NCI-H2227 treated with DMSO at 0.1 percent for 48 hours (cell line): ENCODE measurements at places on chromosomes 3 and 15.

GRCh38 chr3:154180836-154181691, 59.9 kb downstream of the ARHGEF26 start:
- DNase-seq: no peak

- no peak for DNase-seq
These were observed 42.1 kb downstream of the RBP2 start for GRCh38 chr3:139434228-139434627.

DNA sequence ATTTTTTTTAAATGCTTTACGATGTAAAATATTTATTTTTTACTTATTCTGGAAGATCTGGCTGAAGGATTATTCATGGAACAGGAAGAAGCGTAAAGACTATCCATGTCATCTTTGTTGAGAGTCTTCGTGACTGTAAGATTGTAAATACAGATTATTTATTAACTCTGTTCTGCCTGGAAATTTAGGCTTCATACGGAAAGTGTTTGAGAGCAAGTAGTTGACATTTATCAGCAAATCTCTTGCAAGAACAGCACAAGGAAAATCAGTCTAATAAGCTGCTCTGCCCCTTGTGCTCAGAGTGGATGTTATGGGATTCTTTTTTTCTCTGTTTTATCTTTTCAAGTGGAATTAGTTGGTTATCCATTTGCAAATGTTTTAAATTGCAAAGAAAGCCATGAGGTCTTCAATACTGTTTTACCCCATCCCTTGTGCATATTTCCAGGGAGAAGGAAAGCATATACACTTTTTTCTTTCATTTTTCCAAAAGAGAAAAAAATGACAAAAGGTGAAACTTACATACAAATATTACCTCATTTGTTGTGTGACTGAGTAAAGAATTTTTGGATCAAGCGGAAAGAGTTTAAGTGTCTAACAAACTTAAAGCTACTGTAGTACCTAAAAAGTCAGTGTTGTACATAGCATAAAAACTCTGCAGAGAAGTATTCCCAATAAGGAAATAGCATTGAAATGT, 15.6 kb downstream of the THBS1 start:
- DNase-seq: no peak

GRCh38 chr3:184234671-184235380, 5.4 kb downstream of the VWA5B2 start:
- no peak for DNase-seq

- DNase-seq: no peak
These were observed 50.9 kb upstream of the CMTM7 start for GRCh38 chr3:32340611-32341365.

- DNase-seq: no peak
These were observed 316.6 kb downstream of the EDEM1 start for GRCh38 chr3:5504135-5504534.

GRCh38 chr3:24437326-24437725, 57.3 kb downstream of the THRB start:
- no peak for DNase-seq

- no peak for DNase-seq
These were observed 50.4 kb upstream of the PCSK6 start for GRCh38 chr15:101539930-101540329.

- DNase-seq: no peak
These were observed 8.3 kb upstream of the PDCD6IP start for GRCh38 chr3:33790091-33790490.

DNA sequence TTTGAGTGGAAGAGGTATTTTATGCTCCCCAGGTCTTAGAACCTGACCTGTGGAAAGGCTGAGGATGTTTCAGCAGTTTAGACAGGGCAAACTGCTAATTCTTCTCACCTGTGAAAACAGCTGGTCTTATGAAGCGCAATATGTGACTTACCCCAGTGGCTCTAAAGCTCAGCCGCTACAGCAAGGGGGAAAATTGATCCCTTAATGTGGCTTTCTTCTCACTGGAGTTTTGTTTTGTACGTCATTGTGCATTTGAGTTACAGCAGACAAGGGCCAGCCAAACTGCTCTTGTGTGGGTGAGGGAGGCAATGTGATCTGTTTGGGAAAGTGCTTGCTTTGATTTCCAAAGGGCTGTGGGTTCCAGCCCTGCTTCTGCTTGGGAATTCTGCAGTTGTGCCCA, 293.4 kb upstream of the LRRFIP2 start:
- DNase-seq: no peak

DNA sequence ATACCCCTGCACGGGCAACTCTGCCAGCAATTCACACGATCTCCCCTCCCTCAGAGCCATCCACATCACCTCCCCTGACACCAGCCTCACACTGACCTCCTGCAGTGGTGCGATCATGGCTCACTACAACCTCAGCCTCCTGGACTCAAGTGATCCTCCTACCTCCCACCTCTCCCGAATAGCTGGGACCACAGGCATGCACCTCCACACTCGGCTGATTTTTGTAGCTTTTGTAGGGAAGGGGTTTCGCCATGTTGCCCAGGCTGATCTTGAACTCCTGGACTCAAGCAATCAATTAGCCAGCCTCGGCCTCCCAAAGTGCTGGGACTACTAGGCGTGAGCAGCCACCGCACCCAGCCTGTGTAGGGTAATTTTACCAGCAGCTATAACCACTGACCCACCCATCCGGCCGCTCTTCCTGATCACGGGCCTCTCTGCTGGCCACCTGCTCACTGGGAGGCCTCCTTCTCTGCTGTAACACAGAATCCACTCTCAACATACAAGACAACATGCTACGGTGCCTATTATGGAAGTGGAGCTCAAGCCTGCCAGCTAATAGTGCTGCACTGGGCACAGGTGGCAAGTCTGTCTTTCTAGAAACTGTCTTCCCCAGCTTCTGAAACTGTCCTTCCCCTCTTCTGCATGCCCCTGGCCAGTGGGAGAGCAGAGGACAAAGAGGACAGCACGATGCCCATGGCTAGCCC, 4.6 kb downstream of the GP9 start:
- DNase-seq: no peak

- no peak for DNase-seq
These were observed 248.6 kb upstream of the SLITRK3 start for GRCh38 chr3:165444745-165445144.

DNA sequence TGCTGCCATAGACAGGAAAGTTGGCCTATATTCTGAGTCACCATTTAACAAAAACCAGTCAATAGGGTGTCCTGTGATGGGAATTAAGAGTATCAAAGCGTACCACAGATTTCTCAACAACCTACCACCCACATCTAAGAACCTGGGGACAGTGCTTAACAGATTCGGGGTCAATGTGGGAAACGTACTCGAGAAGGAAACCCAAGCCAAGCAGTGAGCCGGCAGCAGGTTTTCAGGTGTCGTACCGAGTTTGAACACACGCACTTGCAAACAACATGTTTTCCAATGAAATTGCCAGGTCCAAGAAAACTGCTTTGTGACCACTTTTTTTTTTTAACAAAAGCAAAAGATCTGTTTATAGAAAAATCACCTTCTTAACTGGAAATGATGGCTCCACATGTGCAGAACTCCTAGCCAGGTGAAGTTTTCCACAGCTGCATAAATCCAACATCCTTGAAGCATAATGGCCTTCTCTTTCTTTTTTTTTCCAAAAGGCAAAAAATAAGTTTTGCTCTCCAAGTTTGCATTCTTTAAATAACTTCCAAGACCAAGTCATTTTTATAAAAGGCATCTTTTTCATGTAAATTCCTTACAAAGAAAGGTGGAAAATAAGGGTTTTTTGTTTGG, 45.7 kb downstream of the ADAMTS17 start:
- DNase-seq: no peak

- no peak for DNase-seq
These were observed 16.5 kb downstream of the SLC51A start for GRCh38 chr3:196232882-196233251.

- no peak for DNase-seq
These were observed 2.7 kb downstream of the RYR3 start for GRCh38 chr15:33313491-33313890.

- DNase-seq: no peak
These were observed 226.9 kb downstream of the ADAMTS9 start for GRCh38 chr3:64460877-64461276.

DNA sequence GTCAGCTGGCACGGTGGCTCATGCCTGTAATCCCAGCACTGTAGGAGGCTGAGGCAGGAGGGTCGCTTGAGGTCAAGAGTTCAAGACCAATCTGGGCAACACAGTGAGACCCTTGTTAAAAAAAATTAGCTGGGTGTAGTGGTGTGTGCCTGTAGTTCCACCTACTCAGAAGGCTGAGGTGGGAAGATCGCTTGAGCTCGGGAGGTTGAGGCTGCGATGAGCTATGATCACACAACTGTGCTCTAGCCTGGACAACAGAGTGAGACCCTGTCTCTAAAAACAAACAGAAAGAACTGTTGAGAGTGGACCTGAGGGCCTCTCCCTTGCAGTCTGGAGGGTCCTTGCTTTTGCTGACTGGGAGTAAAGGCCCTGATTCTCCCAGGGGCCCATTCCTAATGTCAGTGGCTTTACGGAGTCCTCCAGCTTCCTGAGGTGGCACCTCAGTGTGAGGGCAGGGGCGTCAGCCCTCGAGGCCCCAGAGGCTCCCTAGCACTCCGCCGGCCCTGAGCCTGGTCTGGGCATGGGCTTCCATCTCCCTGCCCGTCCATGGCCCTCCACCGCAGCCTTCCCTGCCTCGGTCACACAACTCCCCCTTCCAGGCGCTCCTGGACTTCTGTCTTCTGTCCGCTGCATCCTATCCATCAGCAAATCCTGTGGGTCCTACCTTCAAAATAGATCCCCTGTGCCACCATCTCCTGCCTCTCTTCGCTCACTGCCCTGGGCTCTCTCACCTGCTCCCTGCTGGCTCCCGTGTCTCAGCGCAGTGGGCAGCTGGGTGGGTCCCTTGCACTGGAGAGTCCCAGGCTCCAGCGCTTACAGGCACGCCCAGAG, 19.0 kb downstream of the FBLN2 start:
- no peak for DNase-seq

GRCh38 chr15:51303462-51303980, 34.9 kb downstream of the CYP19A1 start:
- no peak for DNase-seq

DNA sequence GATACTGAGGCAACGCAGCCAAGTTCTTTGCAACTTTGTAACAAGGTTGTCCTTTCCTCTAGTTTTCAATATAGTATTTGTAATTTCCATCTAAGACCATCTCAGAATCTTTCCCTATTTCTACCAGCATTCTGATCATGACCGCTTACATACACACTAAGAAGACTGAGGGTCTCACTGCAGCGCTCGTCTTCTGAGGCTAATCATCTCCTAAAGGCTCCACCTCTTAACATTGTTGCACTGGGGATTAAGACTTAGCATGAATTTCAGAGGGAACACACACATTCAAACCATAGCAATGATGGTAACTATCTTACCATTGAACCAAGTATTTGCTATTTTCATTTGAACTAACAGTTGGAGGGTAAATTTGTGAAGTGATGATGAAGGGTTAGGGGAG, 463.3 kb upstream of the CCDC54 start:
- no peak for DNase-seq

DNA sequence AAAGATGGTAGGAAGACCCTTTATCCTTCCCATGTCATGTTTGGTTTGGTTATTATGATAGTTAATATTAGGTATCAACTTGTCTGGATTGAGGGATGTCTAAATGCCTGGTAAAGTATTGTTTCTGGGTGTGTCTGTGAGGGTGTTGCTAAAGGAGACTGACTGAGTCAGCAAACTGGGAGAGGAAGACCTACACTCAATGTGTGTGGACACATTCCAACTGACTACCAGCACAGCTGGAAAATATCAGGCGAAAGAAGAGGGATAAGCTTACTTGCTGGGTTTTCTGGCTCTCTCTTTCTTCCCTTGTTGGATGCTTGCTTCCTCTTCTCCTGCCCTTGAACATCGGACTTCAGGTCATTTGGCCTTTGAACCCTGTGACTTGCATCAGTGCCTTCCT, 1227.6 kb upstream of the EPHA6 start:
- no peak for DNase-seq

DNA sequence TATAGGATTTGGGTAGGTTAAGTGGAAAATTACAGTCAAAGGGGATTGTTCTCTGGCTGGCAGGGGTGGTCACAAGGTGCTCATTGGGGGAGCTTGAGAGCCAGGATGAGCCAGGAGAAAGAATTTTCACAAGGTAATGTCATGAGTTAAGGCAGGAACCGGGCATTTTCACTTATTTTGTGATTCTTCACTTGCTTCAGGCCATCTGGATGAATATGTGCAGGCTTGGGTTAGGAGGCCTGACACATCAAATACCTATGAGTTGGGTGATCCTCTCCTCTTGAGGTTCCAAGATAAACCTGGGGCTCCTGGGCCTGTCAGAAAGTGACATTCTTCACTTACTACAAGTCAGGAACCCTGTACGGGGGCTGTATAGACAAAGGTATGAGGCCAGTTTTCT, 68.7 kb downstream of the CD200 start:
- DNase-seq: no peak
